ENCODE measurements at places on chromosomes 6 and 20.

GRCh38 chr20:63375438-63375837, 14.3 kb upstream of the CHRNA4 start:
- DNase-seq, result no peak

GRCh38 chr6:136728033-136728939, 64.0 kb downstream of the MAP3K5 start:
- no peak for DNase-seq

- no peak for DNase-seq
Measured at GRCh38 chr20:13062789-13063188, 54.0 kb downstream of the SPTLC3 start.

DNA sequence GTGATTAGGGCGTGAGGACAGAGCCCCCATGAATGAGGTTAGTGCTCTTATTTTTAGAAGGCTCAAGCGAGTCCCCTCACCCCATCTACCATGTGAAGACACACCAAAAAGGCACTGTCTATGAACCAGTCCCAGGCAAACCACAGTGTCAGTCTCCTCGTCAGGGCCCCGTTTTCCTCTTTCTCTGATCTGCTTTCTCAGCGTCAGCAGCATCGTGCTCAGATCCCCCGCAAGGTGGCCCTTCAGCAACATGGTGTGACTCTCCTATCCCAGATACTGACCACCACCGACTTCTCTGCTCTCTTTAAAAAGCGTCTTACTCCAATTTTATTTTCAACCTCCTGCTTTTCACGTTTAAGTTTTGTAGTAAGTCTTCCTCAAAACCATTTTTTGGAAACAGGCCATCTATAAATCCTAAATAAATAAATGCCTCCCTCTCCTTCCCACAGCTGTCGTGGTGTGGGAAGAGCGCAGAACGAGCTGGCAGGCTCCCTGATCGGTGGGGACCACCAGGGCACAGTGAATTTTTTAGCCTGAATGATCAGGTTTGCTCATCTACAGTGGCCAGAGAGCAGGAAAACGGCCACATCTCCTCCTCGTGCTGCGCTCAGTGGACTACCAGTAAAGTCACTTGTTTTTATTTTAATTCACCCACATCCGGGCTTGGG, 113.1 kb downstream of the BMP7 start:
- no peak for DNase-seq

DNA sequence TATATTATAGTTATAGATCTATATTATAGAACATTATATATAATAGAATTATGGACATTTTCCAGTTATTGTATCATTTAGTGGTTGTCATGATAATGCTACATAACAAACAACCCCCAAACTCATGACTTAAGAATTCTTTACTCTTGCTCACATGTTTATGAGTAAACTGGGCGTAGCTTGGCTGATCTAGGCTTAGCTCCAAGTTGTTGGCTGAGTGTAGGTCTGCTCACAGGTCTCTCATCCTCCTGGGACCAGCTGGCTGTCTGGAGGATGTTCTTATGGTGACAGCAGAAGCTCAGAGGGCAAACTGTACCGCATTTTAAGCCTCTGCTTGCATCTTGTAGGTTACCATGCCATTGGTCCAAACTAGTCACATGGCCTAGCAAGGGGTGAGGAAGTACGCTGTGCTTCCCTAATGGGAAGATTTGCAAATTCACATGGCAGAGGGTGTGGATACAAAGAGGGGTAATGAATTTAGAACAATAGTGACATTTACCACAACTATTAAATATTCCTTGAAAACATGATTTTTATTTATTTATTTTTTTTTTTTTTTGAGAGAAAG, 34.2 kb downstream of the ARHGAP40 start:
- DNase-seq, result no peak

- DNase-seq, result no peak
Measured at GRCh38 chr6:54633601-54634000, 213.0 kb upstream of the FAM83B start.

DNA sequence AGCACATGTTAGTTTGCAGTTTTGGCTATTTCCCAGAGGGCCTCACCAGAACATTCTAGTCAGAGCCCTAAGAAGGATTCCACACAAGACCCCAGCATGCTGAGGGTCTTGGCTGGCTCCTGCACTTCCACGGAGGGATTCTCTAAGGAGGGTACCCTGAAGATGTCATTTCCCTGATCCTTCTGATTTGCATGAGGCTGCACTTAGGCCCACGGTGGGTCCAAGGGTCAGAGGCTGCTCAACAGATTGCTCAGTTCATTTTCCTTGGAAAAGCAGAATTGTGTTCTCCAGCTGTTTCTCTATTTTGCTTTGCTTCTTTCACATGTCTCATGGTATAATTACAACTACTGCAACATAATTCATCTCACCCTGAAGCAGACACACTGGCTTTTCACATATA, 22.2 kb downstream of the PREP start:
- no peak for DNase-seq

GRCh38 chr6:16704401-16705045, 56.7 kb downstream of the ATXN1 start:
- no peak for DNase-seq

DNA sequence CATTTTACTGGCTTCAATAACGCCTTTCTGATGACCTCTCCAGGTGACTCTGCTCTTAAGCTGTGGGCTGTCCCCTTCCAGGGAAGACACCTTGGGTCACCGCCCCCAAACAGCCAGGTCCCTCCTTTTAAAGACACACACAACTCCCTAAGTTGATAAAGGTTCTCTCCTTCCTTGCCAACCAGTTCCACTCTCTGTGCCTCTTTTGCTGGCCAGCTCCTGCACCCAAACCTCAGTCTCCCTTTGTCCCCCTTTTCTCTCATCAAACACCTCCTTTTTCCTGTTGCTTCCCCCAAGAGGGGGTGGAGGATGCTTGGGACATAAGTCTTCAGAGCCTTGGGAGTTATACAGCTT, 1.0 kb downstream of the NCOA6 start:
- DNase-seq, result peak; percentile 83

DNA sequence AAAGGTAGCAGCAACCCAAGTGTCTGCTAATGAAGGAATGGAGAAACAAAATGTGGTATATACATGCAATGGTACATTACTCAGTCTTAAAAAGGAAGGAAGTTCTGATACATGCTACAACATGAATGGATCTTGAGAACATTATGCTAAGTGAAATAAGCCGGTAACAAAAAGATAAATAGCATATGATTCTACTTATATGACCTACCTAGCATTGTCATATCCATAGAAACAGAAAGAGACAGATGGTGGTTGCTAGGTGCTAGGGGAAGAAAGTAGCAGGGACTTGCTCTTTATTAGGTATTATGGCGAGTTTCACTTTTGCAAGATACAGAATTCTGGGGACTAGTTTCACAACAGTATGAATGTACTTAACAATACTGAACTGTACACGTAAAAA, 46.6 kb downstream of the UBR2 start:
- peak; percentile 34 for DNase-seq

GRCh38 chr6:108847738-108848115, 495 bp upstream of the ARMC2 start:
- no peak for DNase-seq
